ENCODE measurements at places on chromosomes 5 and 9.

- no peak for DNase-seq
Observed at GRCh38 chr5:118069452-118069851, 918.9 kb downstream of the DTWD2 start.

DNA sequence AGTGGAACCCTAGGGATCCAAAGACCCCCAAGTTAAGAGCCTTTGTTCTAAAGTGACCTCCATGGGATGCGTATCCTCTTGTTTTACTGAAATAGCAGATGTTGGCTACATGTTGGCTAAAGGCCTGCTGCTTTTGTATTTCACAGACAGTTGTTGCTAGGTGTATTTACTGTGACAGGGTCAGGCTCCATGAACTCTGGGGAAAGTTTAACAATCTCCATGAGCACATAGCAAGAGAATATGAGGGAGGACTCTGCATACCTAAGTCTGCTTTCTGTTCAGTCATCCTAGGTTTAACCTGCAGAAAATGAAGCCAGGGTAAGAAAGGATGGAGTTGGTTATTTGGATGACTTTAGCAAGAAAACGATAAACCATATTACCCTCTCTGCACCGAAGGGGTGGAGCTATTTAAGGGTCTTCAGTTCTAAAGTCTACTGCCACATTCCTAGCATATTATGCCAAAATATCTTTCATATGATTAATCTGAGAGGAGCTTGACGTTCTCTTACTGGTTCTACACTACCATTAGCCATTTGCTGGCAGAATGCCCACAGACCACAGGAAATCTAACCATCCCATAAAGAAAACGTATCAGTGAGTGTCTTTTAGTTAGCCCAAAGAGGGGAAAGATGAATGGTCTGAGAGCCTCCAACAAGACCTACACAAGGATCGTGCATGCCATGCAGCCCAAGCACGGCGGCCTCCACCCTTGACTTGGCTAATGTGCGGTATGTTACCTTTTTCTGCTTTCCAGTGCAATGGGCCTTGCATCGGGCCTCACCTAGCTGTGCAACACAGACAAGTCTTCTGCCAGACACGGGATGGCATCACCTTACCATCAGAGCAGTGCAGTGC lies 127.8 kb downstream of the SAXO1 start:
- DNase-seq = peak; percentile 94

GRCh38 chr9:138025417-138025816 lies 147.8 kb downstream of the CACNA1B start:
- no peak for DNase-seq

DNA sequence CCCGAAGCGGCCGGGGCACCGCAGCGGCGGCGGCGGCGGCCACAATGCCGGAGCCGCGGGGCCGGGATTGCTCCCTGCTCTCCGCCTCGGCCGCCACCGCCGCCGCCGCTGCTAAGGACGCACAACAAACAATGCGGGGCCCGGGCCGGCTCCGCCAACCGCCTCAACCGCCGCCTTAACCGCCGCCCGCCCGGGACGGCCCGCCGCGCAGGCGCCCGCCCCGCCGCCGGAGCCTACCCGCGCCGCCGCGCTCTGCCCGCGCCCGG lies 254 bp downstream of the STRBP start:
- no peak for DNase-seq

DNA sequence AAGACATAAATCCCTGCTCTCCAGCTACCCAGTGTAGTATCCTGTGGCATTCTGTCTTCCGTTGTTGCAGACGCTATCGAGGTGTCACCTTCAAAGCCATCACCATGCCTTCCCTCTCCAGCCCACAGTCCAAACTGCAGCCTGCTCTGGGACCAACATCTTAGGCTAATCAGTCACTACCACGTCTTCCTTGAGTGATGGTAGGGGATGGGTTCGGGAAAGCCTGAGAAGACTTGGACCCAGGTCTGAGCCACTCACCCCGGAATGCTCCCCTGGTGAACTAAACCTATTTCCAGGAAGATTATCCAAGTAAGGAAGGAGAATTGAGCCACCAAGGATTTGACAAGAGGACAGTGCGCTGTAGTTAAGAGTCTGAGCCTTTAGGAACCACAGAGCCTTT lies 52.9 kb upstream of the IRX1 start:
- DNase-seq = no peak

- peak; percentile 58 for DNase-seq
Observed at GRCh38 chr5:146533260-146533857, 17.4 kb upstream of the GPR151 start.
